ENCODE measurements at places on chromosomes 13 and 19.

- no peak for DNase-seq
Observed at GRCh38 chr13:64556376-64556775, 2673.8 kb downstream of the PCDH9 start.

DNA sequence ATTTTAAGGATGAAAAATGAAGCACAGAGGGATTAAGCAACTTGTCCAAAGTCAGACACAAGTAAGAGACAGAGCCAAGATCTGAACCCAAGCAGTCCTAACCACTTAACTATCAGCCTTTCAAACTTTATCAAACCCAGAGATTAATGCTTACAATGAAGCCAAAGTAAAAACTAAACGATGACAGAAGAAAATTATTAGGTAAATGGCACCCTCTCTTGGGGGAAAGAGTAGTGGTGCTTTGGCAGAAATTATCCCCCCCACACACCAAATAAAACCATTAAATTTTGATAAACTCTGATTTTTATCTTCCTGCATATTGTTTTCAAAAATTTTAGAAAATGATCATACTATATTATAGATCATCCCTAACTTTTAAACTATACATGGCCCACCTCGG lies 329.2 kb downstream of the SLC7A1 start:
- no peak for DNase-seq

DNA sequence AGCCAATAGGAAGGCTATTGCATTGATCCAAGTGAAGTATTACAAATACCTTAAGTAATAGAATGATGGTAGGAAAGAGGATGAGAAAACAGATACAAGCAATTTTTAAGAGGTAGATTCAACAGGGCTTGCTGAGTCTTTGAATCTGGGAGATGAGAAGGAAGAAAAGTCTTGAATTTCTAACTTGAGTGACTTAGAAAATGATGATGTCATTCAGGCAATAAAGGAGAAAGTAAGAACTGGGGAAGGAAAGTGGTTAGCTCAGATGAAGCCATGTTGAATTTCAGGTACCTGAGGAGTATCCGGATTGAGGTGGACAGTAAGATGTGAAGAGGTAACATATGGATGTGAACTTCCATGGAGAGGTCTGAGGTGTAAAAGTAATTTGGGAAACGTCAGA lies 15.5 kb upstream of the FRY start:
- DNase-seq = no peak

- DNase-seq = no peak
Observed at GRCh38 chr19:42469311-42470235, 26.8 kb upstream of the CXCL17 start.

All from natural killer cell (primary cell).